ENCODE measurements at places on chromosomes 5 and 9. TPM values are rescaled to one million over a fixed set of nuclear protein-coding genes. Genes with fewer than 3 reads are reported as not detected.

Gene SMIM33
- 0.53 TPM for total RNA-seq

Gene ACTBL2
- not detected for total RNA-seq

Gene DRD1
- total RNA-seq = not detected

Gene SPATA31C1
- total RNA-seq = not detected

Gene LCN15
- not detected for total RNA-seq

Gene MEF2C
- 0.09 TPM for total RNA-seq

Gene CARD9
- total RNA-seq = 1.7 TPM

Gene IL13
- 0.98 TPM for total RNA-seq

Gene CCDC192
- not detected for total RNA-seq

Gene CDKN2B
- 0.23 TPM for total RNA-seq

Gene SH3PXD2B
- total RNA-seq = 0.09 TPM

- no peak for DNase-seq
Observed at GRCh38 chr9:101632611-101633010, 37.8 kb upstream of the PPP3R2 start.

DNA sequence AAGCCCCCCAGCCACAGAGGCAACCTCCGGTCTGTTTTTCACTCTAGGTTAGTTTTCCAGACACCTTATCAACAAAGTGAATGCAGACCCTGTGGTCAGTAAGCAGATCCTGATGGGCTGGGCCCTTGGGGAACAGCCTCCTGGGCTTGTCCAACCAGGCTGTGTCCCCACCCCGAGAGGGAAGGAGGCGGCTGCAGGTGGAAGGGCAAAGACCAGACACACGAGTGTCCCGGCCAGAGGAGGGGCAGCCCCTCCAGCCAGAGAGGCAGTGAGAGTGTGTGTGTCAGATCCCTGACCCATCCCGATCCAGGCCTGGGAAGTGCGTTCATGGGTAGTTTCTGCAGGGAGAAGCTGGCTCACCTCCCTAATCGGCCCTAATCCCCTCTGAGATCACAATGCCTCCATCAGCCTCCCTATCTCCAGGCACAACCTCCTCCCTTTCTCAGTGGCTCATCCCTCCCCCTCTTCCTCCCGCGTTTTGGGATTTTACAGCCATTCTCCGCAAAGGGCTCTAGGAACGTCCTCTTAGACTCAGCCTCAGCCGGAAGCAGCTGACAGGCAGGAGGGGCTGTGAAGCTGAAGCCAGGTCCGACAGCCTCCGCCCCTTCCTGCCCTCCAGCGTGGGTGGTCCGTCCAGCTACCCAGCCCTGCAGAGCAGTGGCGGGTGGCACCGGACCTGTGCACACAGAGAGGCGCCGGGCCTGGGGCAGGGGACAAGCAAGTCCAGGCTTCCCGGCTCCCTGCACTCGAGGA is 9.7 kb downstream of the SLC12A7 start:
- no peak for DNase-seq

DNA sequence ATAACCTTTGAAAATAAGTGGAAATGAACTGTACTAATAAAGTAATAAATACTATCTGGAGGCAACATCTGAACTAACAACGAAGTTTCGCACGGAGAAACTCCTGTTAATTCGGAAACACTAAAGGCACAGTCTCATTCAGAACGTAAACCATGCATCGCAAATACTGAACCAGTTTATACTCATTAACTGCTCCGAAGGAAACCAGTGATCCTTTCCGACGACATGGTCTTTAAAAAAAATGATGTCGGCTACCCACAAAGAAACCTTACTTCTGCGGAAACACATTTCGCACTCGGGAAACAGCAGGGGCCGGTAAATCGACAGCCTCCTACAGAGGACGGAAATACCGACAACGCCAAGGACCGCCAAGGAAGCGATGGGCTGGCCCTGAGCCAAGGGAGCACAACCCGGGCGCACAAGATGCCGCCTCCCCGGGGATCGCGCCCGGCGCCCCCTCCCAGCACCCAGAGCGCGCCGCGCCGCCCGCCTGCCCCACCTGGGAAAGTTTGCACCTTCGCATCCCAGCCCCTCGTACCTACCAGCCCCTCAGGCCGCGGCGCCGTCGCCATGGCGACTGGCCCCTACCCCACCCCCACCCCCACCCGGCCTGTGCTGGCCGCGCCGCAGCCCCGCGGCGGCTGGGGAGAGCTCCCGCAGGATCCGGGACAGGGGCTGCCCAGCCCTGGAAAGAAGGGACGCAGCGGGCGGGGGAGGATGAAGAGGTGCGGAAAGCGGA is 732 bp downstream of the PRKAA1 start:
- DNase-seq = peak; percentile 82

DNA sequence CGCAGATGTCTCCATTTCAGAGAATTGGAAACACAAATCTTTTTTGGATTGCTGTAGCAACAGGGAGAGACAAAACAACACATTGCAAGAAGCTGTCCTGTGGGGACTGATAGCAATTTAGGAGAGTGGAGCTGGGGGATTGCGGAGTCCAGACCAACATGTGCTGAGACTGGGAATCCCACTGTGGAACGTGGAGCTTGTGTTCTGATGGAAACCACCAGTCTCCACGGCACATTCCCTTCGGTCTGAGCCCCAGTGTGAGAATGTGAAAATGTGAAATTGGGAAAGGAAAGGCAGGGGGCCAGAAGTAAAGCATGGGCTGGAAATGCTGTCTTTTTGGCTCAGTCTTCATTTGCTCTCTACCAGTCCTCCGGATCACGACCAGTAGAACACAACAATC is 348.8 kb upstream of the TNC start:
- no peak for DNase-seq

DNA sequence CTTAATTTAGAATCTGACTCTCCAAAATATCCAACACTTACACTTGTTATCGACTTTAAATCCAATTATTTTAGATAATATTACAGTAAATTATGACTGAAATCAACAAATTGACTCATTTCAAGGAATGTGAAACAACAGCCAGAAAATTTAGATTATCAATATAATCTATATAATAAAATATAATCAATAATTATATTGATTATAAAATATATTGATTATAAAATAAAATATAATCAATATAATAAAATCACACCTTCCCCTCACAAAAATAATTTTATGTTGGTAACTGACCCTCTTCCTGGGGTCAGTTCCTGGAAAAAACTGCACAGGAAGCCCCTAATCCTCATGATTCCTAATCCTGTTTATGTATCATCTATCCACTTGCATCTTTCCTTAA is 91.1 kb downstream of the CEMIP2 start:
- DNase-seq = no peak

DNA sequence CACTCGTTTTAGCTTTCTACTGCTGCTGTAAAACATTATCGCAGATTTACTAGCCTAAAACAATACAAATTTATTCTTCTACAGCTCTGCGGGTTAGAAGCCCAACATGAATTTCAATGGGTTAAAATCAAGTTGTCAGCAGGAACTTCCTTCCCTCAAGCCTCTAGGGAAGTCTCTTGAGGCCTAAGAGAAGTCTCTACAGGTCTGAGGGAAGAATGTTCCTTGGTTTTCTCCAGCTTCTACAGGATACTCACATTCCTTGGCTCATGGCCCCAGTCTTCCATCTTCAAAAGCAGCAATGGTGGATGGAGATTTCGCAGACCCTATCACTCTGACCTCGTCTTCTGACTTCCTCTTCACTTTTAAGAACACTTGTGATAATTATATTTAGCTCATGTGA is 21.6 kb upstream of the SSBP2 start:
- no peak for DNase-seq

GRCh38 chr9:96853781-96854650 is at the start of gene ZNF782:
TSS of gene ZNF782 (minus strand) at chr9:96854514. CDS start at chr9:96851961, 2,553 bp downstream.
- DNase-seq = peak; percentile 89

GRCh38 chr9:137825324-137825989 is 52.1 kb upstream of the CACNA1B start:
- no peak for DNase-seq

DNA sequence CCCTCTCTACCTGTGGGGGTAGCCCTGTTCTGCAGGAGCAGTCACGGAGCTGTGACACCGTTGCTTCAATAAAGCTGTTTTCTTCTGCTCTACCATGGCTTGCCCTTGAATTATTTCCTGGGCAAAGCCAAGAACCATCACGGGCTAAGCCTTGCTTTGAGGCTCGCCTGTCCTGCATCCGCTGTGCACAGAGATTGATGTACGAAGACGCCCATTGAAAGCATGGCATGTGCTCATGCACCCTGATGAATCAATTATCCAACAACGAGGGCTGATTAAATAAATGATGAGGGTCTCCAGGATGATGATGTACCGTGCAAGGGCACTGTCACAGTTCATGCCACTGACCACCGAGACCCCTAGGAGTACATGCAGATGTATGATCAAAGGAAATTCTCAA is 20.7 kb downstream of the PTGES start:
- no peak for DNase-seq

GRCh38 chr5:80926536-80926935 is 33.6 kb upstream of the RASGRF2 start:
- no peak for DNase-seq

- DNase-seq = no peak
Observed at GRCh38 chr5:15703901-15704300, 203.9 kb downstream of the FBXL7 start.

GRCh38 chr9:20528253-20528652 is 94.0 kb downstream of the MLLT3 start:
- DNase-seq = no peak

DNA sequence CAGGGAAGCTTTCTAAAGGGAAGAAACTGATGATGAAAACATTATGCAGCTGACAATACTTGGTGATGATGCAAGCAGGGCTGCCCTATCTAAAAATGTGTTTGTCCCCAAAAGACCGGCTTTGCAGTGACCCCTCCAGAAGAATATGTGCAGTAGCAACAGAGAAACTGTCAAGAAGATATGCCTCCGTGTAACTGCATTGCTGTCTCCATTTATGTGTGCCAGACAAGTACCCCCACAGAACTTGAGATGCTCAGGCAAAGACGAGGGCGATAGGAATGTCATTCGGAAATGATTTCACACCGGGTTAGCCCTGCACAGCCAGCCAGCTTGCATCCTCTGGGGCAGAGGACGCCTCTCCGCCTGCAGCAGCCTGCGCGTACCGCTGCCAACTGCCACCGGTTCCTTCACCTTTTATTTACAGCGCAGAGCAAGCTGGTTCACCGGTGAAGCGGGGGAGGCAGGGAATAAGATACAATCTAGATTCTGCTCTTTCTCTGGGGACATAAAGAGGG is 2.0 kb downstream of the GABBR2 start:
- DNase-seq = no peak

DNA sequence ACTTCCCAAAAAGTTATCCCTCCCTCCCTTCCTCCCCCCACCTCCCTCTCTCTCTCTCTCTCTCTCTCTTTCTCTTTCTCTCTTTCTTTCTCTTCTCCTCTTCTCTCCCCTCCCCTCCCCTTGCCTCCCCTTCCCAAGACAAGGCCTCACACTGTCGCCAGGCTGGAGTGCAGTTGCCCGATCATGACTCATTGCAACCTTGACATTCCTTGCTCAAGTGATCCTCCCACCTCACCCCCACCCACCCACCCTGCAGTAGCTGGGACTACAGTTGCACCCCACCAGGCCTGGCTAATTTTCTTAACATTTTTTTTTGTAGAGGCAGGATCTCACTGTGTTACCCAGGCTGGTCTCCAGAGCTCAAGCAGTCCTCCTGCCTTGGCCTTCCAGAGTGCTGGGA is 32.8 kb downstream of the VPS13A start:
- no peak for DNase-seq

- DNase-seq = no peak
Observed at GRCh38 chr9:98644011-98644410, 64.7 kb downstream of the GABBR2 start.

GRCh38 chr5:54936201-54936600 is 49.2 kb downstream of the ESM1 start:
- no peak for DNase-seq

GRCh38 chr5:93566091-93566490 is 14.9 kb downstream of the NR2F1-AS1 start:
- no peak for DNase-seq

DNA sequence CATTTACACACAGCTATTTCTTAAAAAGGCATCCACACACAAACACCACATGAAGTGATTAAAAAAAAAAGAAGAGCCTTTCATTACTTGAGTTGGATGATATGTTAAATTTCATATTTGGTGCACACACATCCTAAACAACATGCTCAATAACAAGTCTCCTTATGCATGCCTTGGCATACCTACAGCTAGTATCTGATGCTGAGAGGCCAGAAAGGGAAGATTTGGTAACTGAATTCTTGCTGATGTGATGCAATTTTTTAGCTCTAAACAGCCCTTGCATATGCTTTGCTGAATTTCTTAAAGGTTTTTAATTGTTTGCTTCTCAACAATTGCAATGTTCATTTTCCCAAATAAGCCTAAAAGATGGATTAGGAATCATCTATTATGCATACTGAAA is 338.8 kb downstream of the ARL15 start:
- no peak for DNase-seq

DNA sequence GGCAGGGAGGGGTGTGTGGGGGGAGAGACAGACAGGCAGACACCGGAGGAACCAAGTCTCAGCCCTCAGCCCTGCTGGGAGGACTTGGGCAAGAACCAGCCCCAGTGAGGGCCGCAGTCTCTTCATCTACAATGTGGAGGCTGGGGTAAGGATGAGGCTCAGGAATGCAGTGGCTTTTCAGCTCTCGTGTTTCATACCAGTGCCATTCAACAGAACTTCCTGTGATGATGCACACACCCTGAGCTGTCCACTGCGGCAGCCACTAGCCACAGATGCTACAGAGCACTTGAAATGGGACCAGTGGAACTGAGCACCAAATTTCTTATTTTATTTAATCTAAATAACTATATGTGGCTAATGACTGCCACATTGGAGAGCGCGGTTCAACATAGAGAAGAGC is 10.7 kb downstream of the CAMK2A start:
- DNase-seq = no peak

DNA sequence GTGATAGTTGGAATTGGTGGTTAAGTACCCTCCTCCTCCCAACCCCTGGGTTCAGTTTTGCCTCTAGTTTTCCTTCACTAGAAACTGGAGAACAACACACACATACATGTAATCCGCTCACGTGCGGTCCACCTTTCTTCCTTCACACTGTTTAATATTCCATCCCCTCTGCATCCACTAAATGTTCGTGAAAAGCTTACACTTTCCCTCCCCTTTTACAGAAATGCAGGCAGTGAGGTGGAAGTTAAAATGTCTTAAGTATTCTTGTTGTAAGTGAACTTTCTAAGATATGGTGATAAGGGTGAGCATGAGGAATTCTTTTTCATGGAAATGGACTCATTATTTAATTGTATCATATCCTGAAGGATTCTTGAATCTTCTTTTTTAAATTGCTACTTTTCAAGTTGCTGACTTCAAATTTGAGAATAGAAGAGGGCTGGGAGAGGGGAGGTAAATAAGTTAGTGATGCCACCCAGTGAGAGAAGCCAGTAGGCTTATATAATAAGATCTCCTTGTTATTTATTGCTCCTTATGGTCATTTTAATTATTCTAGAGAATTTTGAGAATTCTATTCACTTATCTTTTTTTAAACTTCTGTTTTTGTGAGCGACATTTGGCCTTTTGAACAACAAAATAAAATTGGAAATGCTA is 90.2 kb downstream of the TLE4 start:
- DNase-seq = no peak

GRCh38 chr5:179766021-179766725 is 27.6 kb upstream of the LTC4S start:
- DNase-seq = no peak
